Adipocyte (in vitro differentiated cells): ENCODE measurements at places on chromosomes 7 and 10.
A peak's percentile ranks its signal among the peaks of the same experiment; 100 is the strongest.

GRCh38 chr10:47048526-47048905 lies 137.3 kb downstream of the PTPN20 start:
- no peak for DNase-seq

- no peak for DNase-seq
Measured at GRCh38 chr7:44776211-44776610, 20.3 kb upstream of the PPIA start.

GRCh38 chr7:1434891-1435670 lies 24.2 kb downstream of the MICALL2 start:
- DNase-seq: no peak

DNA sequence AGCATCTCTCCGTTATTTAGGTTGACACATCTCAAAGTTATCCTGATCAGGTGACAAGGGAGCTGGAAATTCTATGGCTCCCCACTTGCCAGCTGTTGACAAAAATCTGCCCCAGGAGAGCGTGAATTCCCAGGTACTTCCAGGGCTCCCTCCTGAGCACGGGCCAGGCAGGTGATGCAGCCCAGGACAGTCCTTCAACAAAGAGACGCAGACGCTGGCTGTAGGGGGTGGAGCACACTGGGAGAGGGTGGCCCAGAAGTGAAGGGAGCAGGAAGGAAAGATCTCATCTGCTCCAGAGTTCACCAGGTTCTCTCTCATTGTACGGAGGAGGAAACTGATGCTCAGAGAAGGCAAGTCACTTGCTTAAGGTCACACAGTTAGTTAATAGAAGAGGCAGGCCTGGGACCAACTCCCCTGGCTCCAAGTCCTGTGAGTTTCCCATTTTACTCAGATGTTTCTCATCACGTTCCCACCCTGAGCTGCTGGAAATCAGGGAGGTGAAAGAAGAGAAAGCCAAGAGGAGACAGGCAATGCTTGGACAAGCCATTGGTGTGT lies 41.0 kb upstream of the CHST3 start:
- DNase-seq: no peak

DNA sequence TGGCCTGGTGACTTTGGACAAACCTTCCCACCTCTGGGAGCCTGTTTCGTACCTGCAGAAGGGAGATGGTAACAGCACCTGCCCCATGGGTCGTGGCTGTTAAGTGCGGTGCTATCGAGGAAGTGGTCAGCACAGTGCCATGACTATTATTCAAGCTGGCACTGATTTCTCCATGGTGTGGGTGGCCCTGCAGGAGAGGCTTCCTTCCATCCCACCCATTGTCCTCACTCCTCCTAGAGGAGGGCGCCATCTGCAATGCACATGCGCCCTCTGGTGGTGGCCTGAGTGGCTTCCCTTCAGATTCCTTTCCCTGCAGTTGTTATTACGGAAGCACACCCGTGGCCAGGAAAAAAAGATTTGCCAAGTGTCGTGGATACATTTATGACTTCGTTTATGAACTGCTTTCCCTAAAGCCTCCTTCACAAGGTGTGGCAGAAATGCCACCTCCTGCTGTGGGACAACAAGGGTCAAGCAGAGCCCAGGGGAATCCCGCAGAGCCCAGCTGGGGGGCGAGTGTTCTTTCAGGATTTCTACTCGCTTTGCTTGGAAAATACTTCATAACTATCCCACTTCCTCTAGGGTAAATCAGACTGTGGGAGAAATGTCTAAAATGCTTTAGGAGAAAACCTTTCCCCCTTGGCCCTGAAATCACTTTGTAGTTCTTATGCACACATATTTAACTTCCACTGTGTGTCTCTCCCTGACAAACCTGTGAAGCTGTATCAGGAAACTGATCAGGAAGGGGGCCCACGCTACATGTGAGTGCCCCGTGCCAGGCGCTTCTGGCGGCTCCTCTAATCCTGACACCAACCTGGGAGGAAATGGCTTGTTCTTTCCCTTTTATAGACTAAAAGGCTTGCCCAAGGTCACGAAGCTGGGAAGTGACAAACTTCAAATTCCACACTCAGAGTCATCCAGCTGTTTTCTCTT lies 98.0 kb upstream of the ANLN start:
- peak; percentile 96 for DNase-seq

DNA sequence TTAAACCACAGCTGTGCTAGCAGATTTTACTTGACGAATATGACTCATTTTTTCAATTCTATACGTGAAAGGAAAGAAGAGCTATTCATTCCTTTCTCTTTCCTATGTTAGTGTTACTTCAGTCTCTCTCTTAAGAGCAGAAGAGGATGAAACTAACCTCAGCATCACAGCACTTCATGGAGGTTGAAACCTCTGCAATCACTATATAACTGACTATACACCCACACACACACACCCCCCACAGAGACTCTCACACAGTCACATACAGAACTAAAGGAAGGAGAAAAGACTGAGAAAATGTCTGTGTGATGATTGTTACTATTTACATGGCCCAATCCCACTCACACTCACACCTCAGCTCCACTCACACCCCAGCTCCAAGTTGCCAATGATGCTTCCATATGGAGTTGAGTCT lies 104.2 kb downstream of the KIF20B start:
- no peak for DNase-seq

DNA sequence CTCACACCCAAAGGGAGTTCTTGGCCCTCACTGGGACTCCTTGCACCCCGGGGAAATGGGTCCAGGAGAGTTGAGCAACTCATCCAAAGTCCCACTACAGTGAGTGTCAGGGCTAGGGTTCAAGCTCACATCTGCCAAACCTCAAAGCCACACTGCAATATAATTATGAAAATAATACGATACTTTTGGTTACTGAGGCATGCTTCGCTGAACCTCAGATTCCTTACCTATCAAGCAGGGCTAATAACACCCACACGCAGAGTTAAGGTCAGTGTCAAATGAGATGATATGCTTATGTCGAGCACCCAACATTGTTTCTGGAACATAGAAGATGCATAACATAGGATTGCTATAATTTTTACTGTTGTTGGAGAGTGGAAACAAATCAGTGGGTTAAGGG lies 58.2 kb downstream of the BPGM start:
- no peak for DNase-seq

DNA sequence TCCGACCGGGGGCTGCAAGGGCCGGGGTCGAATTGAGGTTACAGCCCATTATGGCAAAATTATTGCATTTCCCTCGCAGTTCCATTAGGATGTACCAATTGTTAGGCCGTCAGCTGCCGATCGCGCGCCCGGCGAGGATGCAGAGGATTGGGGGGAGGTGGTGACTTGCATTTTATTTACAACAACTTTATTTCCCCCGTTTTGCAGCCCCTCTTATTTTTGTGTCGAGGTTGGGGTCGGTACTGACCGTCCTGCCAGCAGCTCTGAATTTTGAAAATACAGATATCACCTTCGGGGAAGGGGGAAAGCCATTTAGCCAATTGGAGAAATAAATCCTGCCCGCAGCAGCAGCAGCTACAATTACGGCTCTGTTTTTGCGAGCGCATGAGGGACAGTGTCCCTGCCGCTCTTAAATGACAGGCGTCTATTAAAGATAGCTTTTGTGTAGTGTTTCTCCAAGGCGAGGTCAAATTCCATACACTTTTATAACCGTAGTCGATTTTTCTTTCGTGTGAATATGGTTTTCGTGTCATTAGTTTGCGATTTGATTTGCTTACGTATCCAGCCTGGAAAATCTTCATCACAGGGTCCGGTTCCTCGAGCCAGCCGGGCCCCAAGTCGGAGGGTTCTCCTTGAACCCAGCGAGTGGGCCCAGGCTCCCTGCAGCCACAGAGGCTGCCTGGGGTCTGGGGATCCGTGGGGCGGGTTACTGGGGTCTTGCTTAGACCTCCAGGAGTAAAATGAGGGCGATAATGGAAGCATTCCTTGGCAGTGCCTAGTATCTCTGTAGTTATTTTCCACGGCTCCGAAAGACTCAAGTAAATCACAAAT lies 684 bp upstream of the HOXA5 start:
- DNase-seq: no peak

- DNase-seq: no peak
Measured at GRCh38 chr10:29595636-29596225, 39.0 kb downstream of the SVIL start.
